SK-N-SH treated with all-trans-retinoic acid at 6 μM for 48 hours (cell line): ENCODE measurements at places on chromosomes 11 and 22.
A peak's percentile ranks its signal among the peaks of the same experiment; 100 is the strongest.

DNA sequence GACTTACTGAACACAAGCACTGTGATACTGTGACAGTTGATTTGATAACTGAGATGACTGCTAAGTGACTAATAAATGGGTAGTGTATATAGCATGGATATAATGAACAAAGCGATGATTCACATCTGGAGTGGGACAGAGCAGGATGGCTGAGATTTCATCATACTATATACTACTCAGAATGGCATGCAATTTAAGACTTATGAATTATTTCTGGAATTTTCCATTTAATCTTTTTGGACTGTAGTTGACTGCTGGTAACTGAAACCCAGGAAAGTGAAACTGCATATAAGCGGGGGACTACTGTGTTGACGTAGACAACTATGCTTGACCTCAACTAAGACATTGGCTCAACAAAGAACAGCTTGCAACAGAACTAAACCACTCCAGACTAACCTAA, 20.0 kb upstream of the NUCB2 start:
- peak; percentile 95 for ATAC-seq

DNA sequence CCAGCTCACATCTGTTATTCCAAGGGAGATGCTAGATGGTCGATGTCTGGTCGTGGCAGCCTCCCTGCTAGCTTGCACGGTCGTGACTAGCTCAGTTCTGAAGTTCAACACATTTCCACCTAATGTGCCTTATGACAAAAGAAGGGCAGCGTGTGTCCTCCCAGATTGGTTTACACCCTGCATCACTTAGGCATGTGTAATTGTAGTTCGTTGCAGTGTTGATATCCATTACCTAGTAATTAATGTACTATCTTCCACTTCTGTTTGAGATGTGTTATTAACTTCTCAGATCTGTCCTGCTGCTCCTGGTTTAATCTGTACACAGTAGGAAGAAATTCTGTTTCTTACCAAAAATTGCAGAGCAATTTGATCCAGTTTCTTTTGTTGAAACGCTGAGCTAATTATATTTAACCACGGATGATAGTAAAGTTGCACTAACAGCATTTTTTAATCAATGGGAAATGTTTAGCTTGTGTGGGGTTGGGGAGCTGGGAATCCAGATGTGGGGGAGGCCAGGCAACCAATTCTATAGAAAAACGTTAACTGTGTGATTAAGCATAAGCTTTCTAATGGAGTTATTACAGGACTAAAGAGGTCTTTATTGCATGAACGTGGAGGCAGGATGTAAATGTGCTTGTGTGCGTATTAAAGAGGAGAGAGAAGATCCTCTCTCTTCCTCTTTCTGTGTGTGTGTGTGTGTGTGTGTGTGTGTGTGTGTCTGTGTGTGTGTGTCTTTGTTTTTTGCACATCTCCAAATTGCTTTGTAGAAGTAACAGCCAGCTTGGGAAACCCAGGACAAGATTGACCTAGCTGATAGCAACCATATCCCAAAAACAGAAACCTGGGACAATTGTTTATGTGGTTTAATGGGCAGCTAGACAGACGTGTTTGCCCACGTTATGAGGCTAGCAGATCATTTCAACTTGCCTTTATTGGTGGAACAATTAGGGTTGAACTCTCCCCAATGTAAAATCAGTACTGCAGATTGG, 145.7 kb upstream of the TTC12 start:
- no peak for ATAC-seq

DNA sequence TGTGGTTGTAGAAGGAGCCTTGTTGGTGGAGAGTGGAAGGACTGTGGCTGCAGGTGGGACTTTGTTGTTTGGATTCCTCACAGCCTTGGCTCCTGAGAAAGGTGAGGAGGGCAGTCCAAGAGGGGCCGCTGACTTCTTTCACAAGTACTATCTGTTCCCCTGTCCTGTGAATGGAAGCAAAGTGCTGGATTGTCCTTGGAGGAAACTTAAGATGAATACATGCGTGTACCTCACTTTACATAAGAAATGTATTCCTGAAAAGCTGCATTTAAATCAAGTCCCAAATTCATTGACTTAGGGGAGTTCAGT, 2.4 kb downstream of the FUT4 start:
- no peak for ATAC-seq

DNA sequence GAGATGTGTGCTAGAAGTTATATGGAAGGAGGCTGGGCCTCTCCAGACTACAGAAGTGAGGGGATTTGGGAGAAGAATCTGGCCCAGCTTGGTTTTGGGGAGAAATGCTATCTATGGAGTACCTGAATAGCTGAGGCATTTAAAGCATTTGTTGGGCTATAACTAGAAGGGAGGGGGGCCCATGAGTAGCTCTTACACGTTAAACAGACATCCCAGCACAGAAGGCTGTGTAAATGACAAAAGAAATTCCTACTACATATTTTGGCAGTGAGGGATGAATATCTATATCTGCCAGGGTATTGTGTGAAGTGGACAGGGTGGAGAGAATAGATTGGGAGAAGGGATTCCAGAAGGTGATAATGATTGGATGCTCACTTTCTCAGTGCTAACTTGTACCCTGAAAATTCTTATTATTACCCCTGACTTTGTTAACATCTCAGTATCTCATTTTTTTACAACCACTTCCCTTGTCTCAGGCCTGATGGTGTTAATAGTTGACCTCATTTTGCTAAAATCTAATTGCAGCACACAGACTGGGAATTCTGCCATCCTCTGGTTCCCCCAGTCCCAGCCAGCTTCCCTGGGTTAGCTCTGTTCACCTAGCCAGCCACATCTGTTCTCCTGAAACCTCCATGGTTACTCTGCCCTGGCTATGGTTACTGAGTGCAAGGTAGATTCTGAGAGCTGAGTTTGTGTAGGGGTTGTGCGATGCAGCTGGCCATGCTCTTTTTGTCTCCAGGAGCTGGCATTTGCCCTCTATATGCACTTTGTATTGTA, 28.8 kb upstream of the RRM1 start:
- peak; percentile 59 for ATAC-seq

DNA sequence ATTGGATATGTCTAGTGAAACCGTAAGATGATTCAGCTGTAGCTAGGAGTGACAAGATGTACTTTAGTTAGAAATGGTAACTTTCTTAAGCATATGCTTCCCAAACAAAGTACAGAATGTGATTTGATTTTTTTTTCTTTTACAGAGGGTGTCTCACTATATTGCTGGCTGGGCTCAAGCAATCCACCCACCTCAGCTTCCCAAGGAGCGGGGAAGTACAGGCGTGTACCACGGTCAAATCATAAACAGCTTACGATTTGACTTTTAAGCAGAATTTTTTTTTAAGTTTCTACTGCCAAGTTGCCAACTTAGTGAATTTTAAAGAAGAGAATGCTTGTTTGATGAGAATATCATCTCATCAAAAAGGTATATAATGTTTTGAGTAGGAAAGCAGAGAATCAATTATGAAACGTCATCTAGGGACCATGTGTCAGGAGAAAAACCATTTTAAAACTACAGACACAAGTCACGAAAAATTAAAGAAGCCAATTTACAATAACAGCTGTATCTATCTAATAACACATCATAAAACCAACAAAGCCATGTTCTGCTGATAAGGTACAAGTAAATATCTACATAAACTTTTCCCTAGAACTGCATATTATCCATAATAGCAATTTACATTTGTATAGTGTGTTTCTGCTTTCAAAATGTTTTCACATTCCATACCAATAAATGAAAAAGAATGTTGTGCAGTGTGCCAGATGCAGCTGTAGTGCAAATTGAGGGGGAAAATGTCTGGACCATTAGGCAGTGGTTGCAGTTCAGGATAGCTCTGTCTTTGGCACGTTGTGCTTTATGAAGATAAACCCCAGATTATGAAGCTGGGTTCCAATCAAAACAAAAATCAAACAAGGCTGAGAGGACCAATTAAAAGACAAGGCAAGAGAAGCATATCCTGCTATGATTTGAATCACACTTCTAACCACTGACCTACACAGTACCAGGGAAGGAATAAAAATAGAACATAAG, 33.7 kb upstream of the USP47 start:
- no peak for ATAC-seq

- no peak for ATAC-seq
Observed at GRCh38 chr11:114179234-114179941, 116.8 kb upstream of the NNMT start.

GRCh38 chr11:10646005-10646404, 47.5 kb downstream of the IRAG1 start:
- ATAC-seq = no peak

GRCh38 chr11:100739666-100740065, 52.6 kb downstream of the ARHGAP42 start:
- no peak; the same call in 2 of the 3 replicates for ATAC-seq

DNA sequence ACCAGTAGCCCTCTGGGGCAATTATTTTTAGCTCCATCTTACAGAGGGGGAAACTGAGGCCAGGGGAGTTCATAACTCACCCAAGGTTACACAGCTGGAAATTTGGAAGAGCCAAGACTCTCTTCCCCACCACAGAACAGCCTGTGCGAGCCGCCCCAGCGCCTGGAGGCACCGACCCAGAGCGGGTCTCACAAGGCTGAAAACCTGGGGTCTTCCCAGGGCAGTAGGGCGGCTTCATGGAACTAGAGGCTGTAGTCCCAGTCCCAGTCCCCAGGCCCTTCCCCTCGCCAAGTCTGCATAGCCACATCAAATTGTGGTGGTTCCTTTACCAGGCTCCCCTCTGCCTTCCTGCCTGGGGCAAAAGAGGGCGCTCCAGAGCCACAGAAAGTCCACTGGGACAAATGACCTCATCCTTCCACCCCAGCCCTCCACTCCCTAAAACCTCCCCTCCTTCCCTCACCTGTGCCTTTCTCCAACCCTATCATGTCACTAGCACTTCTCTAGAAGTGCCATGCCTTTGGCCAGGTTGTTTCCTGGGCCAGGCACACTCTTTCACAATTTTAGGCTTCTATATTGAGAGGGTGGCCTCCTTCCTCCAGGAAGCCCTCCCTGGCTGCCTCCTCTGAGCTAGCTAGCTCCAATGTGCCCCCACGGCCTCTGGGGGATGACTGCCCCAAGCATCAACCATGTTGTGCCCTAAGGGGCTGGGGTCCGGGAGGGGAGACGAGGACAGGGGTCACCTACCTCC, 15.2 kb upstream of the CDC42EP1 start:
- peak; percentile 73 for ATAC-seq

DNA sequence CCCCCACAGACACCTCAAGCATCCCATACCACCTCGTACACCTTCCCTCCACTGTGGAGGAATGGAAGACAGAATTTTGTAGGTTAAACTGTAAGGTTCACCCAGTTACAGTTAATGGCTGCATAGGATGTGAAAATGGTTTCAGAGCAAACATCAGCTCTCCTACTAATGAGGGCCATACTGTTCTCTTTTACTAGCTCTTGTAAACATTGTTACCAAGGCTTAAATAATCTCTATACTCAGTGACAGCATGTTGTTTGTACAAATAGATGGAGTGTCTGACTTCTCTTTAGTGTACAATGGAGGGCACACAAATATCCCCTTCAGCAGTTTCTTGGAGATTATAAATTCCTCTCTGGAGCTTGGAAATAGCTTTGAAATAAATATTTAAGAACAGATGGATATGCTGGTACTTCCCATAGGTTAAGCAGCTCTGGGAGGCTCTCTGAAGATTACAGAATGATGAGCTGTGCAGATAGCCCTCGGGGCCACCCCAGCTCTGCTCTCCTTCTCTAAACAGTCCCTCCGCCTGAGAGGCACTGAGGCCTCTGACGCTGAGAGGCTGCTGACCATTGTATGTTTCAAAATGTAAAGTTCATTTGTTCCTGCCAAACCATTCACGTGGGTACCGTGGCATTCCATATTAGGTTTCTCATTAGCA, 25.7 kb downstream of the TTC12 start:
- ATAC-seq = no peak

GRCh38 chr11:87030458-87031054, 7.2 kb upstream of the TMEM135 start:
- no peak for ATAC-seq
